ENCODE measurements at places on chromosomes 12 and 14.

GRCh38 chr12:68641138-68641537 is 30.4 kb downstream of the RAP1B start:
- no peak for DNase-seq

GRCh38 chr12:54417712-54418440 is 1.2 kb downstream of the ITGA5 start:
- no peak for DNase-seq

GRCh38 chr12:53098354-53098981 is 1.0 kb downstream of the IGFBP6 start:
- DNase-seq, result no peak

- no peak for DNase-seq
Measured at GRCh38 chr14:96568621-96569020, 66.4 kb downstream of the PAPOLA start.

DNA sequence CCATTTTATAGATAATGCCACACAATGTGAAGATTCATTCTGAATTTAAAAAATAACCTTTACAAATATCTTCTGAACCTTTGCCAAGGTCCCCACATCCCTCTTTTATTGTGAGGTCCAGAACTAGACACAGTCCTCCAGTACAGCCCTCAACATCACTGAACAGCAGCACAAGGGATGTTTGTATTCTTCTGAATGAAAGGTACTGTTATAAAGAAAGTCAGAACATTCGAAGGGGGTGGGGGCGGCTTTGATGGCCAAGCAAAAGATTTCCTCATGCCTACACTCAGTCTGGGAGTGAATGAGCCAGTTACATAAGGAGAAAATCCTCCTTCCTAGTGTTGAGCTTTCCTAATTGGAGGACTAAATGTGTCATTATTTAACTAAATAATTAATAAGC is 77.3 kb downstream of the PPM1A start:
- DNase-seq, result no peak

GRCh38 chr12:52353766-52354165 is 13.5 kb downstream of the KRT85 start:
- DNase-seq, result no peak

- DNase-seq, result no peak
Measured at GRCh38 chr12:123075087-123075645, 75.7 kb downstream of the PITPNM2 start.

DNA sequence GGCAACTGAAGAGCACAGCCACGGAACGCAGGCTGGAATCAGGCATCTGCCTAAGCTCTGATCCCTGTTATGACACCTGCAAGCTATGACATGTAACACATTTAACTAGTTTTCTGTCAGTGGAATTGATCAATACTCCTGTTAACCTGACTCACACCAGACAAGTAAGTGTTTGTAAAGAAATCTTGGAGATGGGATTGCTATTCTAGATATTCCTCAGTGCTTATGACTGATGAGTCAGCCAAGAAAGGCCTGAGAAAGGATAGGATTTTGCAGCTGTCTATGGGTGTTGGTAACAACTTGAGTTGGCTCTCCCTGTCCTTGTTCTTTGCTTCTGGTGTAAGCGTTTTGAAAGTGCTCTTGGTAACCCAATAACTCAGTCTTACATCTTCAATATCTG is 110.5 kb downstream of the GPR135 start:
- DNase-seq, result no peak

- DNase-seq, result no peak
Measured at GRCh38 chr12:119949145-119949544, 39.9 kb upstream of the BICDL1 start.

GRCh38 chr12:98696036-98696646 is 51.1 kb downstream of the APAF1 start:
- no peak for DNase-seq

GRCh38 chr12:93824514-93825500 is 147.6 kb downstream of the CRADD start:
- DNase-seq, result no peak

GRCh38 chr12:32454075-32454474 is 54.7 kb downstream of the FGD4 start:
- no peak for DNase-seq

DNA sequence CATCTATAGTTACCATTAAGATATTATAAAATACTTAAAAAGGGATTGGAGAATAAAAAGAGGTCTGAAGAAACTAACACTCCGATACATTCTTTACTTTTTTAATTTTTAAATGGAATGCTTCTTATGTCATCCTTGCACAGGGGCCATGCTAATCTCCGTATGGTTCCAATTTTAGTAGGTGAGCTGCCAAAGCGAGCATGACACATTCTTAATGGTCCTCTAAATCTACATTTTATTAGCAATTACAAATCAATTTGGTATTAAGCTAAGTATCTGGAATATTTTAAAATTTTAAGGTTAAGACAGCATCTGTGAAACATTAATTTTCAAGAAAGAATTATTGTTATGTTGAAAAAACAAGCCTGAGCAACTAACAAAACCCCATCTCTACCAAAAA is 6.2 kb upstream of the ARID4A start:
- no peak for DNase-seq

GRCh38 chr12:56206452-56207166 is 15.1 kb downstream of the RNF41 start:
- no peak for DNase-seq

DNA sequence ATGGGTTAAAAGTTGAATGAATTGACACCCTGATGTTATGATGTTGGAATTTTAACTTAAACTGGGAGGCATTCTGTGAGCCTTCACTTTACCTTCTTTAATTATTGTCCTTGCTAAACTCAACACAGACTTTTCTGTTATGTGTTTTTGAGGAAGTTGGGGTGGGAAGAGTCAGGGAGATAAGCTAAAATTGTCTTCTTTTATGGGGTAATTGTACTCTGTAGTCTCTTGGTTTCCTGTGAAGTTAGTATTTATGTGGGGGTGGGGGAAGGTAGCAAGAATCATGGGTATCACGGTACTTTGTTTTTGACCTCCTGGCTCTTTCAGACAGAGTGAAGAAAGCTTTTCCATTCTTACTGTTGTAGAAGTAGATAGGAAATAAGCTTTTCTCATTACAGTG is 32.9 kb downstream of the RAB21 start:
- no peak for DNase-seq

DNA sequence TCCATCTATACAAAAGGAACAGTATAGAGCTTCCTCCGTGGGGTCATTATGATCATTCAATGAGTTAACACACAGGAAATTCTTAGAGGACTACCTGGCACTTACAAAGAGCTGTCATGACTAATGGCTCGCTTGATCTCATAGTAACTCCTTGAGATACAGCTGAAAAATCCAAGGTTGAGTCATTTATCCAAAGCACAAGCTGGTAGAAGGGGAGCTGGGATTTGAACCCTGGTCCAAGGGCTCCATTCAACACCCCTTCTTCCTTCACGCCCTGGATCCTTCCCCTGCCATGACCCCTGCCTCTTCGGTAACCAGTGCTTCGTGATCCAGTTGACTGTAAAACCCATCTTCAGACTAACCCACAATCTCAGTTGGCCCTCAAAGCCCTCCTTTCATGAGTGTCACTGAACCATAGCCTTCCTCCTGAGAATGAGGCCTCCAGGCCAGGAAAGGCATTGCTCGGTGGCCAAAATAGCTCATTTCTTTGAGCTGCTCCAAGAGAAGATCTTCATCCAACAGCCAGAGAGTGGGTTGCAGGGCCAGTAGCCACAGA is 7.8 kb downstream of the ZFP36L1 start:
- no peak for DNase-seq

DNA sequence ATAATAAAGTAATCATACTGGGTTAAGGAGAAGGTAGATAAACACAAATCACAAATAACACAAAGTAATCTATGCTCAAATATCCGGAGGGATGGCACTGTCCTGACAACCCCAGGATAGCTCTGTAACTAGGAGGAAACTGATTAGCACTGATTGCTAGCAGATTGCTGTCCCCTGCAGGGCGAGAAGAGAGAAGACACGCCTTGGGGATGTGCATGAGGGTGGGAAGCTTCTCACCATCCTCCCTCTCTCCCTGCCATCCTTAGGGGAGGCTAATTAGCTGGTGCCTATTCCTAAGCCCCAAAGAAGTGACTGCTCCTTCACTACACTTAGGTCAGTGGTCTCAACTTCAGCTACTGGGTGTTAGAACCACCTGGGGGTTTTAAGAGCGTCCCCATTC is 27.0 kb upstream of the TMEM260 start:
- no peak for DNase-seq

GRCh38 chr12:128069359-128069997 is 197.5 kb upstream of the TMEM132C start:
- no peak for DNase-seq

GRCh38 chr12:132154341-132154761 is 10.1 kb downstream of the NOC4L start:
- no peak for DNase-seq

DNA sequence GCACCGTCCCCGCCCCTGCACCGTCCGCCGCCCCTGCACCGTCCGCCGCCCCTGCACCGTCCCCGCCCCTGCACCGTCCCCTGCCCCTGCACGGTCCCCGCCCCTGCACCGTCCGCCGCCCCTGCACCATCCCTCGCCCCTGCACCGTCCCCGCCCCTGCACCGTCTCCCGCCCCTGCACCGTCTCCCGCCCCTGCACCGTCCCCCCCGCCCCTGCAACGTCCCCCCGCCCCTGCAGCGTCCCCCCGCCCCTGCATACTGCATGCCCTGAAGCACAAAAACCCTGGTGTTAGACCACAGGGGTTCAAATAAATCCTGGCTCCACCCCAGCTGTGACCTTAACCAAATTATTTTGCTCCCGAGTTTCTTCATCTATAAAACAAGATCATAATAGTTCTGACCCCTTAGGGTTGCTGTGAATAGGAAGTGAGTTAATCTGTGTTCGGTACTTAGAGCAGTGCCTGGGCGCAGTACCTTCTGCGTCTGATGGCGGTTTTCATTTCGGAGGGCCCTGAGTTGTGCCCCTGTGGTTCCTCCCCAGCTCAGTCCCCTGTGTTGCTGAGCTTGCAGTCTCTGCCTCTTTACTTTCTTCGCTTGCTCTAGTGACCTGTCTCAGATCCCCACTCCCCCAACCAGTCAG is 38.1 kb downstream of the ESRRB start:
- no peak for DNase-seq

- no peak for DNase-seq
Measured at GRCh38 chr14:33237115-33237740, 298.5 kb downstream of the NPAS3 start.

GRCh38 chr14:56490379-56490778 is 89.2 kb upstream of the TMEM260 start:
- no peak for DNase-seq

DNA sequence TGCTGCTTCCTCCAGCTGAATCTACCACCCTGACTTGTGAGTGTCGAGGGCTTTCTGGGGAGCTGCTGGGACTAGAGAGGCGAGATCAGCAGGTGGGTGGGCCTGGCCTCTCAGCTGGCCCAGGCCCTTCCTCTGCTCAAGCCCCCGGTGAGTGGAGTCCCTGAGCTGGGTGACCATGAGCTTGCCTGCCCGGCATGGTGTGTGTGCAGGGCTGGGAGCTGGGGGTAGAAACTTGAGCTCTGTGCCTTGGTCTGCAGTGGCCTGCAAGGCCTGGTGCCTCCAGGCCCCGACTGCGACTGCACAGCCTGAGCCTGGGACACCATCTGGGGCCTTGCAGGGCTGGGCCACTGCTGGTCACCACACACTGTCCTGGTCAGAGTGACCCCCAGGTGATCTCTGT is 67.4 kb downstream of the KIF26A start:
- no peak for DNase-seq

DNA sequence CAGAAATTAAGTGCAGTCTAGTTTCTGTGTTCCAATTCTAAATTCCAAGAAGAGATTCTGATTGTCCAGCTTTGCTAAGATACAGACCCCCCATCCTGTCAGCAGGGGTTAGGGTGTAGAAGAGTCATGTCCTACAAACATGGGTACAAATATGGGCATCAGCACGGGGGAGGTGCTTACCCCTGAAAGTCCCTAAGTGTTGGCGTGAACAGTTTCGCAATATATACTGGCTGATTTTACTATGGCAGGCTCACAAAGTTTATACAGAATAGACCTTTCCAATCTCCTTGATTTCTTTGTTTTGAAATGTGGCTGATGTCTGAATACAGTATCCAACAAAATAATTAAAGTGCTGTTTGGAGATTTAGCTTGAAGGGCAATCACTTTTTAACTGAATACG is 71.6 kb upstream of the PPM1H start:
- DNase-seq, result no peak

DNA sequence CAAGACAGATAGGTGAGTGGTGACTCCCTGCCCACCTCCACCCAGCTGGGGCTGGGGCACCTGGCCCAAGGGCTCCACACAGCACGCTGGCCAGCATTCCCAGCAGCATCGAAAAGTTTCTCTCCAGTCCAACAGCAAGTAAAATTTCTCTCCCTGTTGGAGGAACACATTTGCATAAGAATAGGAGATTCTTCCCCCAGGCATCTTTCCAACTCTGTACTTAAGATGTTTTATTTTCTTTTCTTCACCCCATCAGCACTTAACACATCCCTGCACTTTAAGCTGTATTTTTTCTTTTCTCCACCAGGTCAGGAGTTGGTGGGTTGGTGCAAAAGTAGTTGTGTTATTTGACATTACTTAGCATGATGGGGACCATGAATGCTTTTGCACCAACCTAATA is 47.2 kb downstream of the OR9K2 start:
- DNase-seq, result no peak

DNA sequence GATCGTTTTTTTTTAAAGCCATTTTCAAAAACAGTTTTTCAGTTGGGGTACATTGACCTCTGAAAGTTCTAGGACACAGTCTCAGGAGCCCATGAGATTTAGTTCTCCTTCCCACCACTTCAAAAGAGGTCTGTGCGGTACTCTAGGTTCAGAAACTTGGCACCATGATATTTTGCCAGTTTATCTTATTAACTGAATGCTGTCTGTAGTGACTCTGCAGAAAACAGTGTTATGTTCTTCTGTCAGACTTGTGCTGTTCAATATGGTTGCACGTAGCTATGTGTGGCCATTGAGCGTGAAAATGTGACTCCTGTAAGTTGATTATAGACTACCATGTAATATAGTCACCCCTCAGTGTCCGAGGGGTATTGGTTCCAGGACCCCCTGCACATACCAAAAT is 35.9 kb downstream of the CRADD start:
- DNase-seq, result no peak

DNA sequence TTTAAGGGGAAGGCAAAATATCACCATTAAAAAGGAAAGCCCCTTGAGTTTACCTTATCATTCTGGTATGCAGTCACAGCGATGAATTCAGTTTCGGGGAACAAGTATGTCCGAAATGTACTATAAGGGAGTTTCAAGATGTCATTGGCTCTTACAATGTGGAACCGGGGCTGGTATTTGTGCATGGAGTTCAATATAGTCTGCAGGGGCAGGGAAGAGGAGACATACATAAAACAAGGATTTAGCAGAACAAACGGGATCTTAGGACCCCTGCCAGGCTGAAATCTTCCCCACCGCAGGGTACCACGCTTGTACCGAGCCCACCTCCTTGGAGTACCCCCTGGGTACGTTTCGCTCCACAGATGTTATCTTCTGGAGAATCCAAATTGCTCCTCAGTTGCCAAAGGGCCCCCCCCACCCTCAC is 4.5 kb downstream of the TBX3 start:
- no peak for DNase-seq

GRCh38 chr14:36405589-36406274 is 85.3 kb upstream of the MBIP start:
- no peak for DNase-seq

GRCh38 chr14:39417014-39417413 is 15.2 kb downstream of the FBXO33 start:
- DNase-seq, result no peak

GRCh38 chr14:99377951-99378350 is 102.7 kb downstream of the SETD3 start:
- DNase-seq, result no peak
